ENCODE measurements at places on chromosomes 13 and 19. TPM values are rescaled to one million over a fixed set of nuclear protein-coding genes. Genes with fewer than 3 reads are reported as not detected.

- no peaks in the 10 kb centered on the region for H3K4me1 ChIP-seq
- H3K27me3 ChIP-seq: peaks cover 88% of the 10 kb centered on the region
- H3K4me3 ChIP-seq: no peak overlapping the region
Observed at GRCh38 chr19:41928754-41929535, 696 bp upstream of the ERFL start.

ZNF121 gene
- total RNA-seq: 60.0 TPM

DNA sequence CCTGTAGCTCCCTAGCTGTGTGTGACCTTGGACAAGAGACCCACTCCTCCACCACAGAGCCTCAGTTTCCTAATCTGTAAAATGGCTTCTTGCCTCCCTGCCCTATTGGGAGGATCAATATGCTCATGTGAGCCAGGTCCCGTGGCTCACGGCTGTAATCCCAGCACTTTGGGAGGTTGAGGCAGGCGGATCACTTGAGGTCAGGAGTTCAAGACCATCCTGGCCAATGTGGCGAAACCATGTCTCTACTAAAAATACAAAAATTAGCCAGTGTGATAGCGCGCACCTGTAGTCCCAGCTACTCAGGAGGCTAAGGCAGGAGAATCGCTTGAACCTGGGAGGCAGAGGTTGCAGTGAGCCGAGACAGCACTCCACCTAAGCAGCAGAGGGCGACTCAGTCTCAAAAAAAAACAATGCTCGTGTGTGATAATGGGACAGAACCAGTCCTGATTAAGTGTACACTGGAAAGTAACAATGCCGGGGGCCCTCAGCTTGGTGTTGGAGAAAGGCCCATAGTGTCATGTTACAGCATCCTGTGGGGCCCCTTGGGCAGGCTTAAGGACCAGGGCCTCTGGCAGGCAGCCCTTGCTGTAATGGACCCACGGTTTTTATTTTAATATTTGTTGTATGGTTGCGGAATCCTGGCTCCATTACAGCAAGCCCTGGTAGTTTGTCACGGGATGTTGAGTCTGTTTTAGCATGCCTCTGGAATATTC is 6.8 kb downstream of the RPS11 start:
- no peaks in the 10 kb centered on the region for H3K27me3 ChIP-seq
- no peak overlapping the region for H3K27ac ChIP-seq
- no peak overlapping the region for H3K4me3 ChIP-seq
- peak; percentile 44 for DNase-seq

- H3K36me3 ChIP-seq: no peaks in the 10 kb centered on the region
- no peak for DNase-seq
- H3K4me3 ChIP-seq: no peak overlapping the region
- H3K27ac ChIP-seq: no peak overlapping the region
- peaks cover 1% of the 10 kb centered on the region for H3K27me3 ChIP-seq
- H3K4me1 ChIP-seq: no peaks in the 10 kb centered on the region
Observed at GRCh38 chr19:50772476-50772875, 2.2 kb downstream of the GPR32 start.

ONECUT3 gene
- total RNA-seq: not detected

USP12 gene
- total RNA-seq: 27.1 TPM

DNA sequence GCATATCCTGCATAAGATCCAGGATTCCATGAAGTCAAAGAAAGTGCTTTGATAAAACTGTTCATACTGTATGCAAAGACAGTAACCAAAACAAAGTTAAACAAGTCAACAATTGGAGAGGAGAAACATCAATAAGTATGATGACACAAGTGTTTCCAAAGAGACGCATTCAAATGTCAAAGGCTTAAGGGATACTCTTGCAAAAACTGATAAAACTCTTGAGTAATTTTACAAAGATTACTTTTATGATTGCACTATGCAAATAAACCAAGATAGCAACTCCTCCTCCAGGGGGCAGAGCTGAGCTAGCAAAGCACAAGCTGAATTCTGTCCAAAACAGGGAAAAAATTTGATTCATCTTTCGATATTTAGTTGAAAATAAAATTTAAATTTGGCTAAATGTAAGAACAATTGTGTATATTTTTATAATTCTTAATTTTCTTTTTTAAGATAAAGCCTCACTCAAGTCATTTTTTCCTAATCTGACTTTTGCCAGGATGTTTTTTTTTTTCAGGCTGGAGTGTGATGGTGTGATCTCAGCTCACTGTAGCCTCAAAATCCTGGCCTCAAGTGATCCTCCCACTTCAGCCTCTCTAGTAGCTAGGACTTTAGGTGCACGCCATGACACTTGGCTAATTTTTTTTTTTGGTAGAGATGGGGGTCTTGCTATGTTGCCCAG is 84.0 kb downstream of the MZT1 start:
- H3K4me3 ChIP-seq: no peak overlapping the region
- H3K4me1 ChIP-seq: no peaks in the 10 kb centered on the region
- no peaks in the 10 kb centered on the region for H3K27me3 ChIP-seq

KL gene
- 0.07 TPM for total RNA-seq

DNA sequence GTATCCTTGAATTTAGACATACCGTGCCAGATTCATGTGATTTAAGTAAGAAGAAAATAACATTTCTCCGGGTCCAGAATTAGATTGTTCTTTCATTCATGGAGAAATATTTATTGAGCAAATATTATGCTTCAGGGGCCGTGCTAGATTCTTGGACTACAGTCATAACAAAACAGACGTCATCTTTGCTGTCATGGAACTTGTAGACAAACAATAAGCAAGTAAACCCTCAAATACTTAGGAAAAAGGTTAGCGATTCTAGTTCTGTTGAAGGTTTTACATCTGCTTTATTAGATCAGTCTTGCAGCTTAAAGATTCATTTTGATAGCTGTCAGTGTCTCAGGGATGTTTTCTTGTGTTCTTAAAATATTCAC is 16.9 kb downstream of the ZNF507 start:
- no peaks in the 10 kb centered on the region for H3K27me3 ChIP-seq
- H3K4me3 ChIP-seq: no peak overlapping the region
- no peak for DNase-seq
- no peaks in the 10 kb centered on the region for H3K4me1 ChIP-seq

GRCh38 chr13:33183431-33184111 is 102.0 kb downstream of the STARD13 start:
- H3K4me1 ChIP-seq: peaks cover 54% of the 10 kb centered on the region
- H3K36me3 ChIP-seq: peaks cover 4% of the 10 kb centered on the region
- H3K4me3 ChIP-seq: no peak overlapping the region
- peak; percentile 88 for DNase-seq
- peak overlapping the region; percentile 93 for H3K27ac ChIP-seq
- no peaks in the 10 kb centered on the region for H3K27me3 ChIP-seq

GRCh38 chr13:40490086-40490758 is 176.2 kb downstream of the FOXO1 start:
- H3K27ac ChIP-seq: no peak overlapping the region
- H3K4me1 ChIP-seq: no peaks in the 10 kb centered on the region
- H3K27me3 ChIP-seq: peaks cover 10% of the 10 kb centered on the region
- no peaks in the 10 kb centered on the region for H3K36me3 ChIP-seq
- no peak overlapping the region for H3K4me3 ChIP-seq

DNA sequence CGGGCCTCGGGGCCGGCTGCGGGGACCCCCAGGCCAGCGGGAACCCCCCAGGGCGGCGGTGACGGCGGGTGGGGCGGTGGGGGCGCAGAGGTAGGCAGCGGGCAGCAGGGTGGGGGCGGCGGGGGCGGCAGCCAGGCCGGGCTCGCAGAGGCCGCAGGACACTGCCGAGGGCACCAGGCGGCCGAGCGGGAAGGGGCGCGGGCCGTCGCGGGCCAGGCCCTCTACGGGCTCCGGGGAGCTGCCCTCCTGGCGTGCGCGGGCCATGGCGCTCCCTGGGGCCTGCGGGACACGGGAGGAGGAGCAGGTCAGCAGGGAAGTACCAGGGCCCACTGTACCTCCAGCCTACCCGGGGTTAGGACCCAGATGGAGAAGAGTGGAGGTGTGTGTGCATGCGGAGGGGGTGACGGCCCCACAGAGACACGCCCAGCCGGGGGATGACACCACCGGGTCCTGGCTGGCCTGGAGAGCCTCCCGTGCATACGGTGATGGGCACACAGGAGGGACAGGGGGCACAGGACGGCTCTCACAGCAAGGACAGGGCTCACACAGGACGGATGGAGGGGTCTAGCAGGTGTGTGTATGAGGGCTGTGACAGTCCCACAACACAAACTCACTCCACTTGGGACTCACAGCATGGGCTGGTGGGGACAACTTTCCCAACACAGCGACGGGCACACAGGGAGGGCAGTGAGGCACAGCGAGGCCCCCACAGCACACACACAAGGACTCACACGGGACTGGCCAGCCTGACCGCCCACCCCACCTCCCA is 2.6 kb downstream of the BBC3 start:
- peak overlapping the region; percentile 91 for H3K27ac ChIP-seq
- H3K4me1 ChIP-seq: peaks cover 55% of the 10 kb centered on the region
- peak overlapping the region; percentile 89 for H3K4me3 ChIP-seq
- no peak for DNase-seq

DNA sequence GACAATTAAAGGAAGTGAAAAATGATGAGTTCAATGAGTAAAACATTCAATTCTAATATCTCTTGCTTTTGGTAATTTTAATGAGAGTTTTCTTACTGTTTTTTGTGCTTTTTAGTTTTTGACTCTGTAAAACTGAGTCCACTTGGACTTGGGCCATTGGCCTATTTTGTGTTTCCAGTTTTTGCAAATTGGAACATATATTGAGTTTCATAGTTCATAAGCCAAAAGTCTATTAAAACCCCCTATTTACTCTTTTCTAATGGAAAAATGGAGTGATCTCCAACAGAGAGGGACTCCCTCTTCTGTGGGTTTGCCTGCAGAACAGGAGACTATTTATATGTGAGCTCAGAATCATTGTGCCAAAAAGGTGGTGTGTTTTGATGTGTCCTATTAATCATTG is 219.7 kb upstream of the SPRY2 start:
- H3K4me1 ChIP-seq: no peaks in the 10 kb centered on the region
- H3K36me3 ChIP-seq: no peaks in the 10 kb centered on the region
- DNase-seq: no peak
- H3K27ac ChIP-seq: no peak overlapping the region
- H3K4me3 ChIP-seq: no peak overlapping the region

DNA sequence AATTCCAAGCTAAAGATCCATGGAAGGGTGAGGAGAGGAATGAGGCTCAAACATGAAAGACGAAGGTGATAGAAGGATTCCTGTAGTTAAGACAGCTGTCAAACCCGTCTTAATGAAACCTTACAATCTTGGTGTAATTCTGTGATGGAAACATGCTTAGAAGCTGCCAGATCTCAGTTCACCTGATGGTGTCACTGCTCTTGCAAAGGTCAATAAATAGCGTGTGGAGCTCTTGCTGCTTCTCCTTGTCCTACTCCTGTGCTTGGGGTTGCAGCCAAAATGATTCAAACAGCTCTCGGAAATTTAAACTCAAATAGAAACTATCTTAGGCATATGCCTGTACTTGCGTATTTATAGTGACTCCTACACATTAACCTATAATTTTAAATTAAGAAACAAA is 1705.0 kb downstream of the OLFM4 start:
- no peaks in the 10 kb centered on the region for H3K4me1 ChIP-seq
- no peak overlapping the region for H3K27ac ChIP-seq
- H3K36me3 ChIP-seq: no peaks in the 10 kb centered on the region
- no peak for DNase-seq
- no peak overlapping the region for H3K4me3 ChIP-seq
- H3K27me3 ChIP-seq: no peaks in the 10 kb centered on the region

GRCh38 chr19:44626048-44626624 is 12.8 kb downstream of the IGSF23 start:
- peaks cover 13% of the 10 kb centered on the region for H3K4me1 ChIP-seq
- H3K36me3 ChIP-seq: no peaks in the 10 kb centered on the region
- DNase-seq: peak; percentile 98
- H3K4me3 ChIP-seq: no peak overlapping the region
- H3K27me3 ChIP-seq: no peaks in the 10 kb centered on the region
- peak overlapping the region; percentile 76 for H3K27ac ChIP-seq

ZNF628 gene
- total RNA-seq: 9.9 TPM

- H3K4me3 ChIP-seq: no peak overlapping the region
- no peak overlapping the region for H3K27ac ChIP-seq
- H3K36me3 ChIP-seq: no peaks in the 10 kb centered on the region
- H3K4me1 ChIP-seq: peaks cover 2% of the 10 kb centered on the region
- H3K27me3 ChIP-seq: no peaks in the 10 kb centered on the region
Observed at GRCh38 chr13:52925775-52926285, 77.4 kb upstream of the PCDH8 start.

- no peak for DNase-seq
- H3K36me3 ChIP-seq: no peaks in the 10 kb centered on the region
- H3K4me1 ChIP-seq: peaks cover 26% of the 10 kb centered on the region
Observed at GRCh38 chr19:14112809-14113385, 4.7 kb downstream of the PRKACA start.

- H3K27me3 ChIP-seq: no peaks in the 10 kb centered on the region
- H3K4me1 ChIP-seq: no peaks in the 10 kb centered on the region
- no peak overlapping the region for H3K27ac ChIP-seq
- no peak overlapping the region for H3K4me3 ChIP-seq
Observed at GRCh38 chr13:75197803-75198202, 284.2 kb downstream of the TBC1D4 start.

- H3K27me3 ChIP-seq: no peaks in the 10 kb centered on the region
- H3K36me3 ChIP-seq: peaks cover 17% of the 10 kb centered on the region
- peak overlapping the region; percentile 87 for H3K27ac ChIP-seq
- peak; percentile 88 for DNase-seq
- peak overlapping the region; percentile 58 for H3K4me3 ChIP-seq
Observed at GRCh38 chr19:3434630-3435553, 45.4 kb downstream of the SMIM24 start.

DNA sequence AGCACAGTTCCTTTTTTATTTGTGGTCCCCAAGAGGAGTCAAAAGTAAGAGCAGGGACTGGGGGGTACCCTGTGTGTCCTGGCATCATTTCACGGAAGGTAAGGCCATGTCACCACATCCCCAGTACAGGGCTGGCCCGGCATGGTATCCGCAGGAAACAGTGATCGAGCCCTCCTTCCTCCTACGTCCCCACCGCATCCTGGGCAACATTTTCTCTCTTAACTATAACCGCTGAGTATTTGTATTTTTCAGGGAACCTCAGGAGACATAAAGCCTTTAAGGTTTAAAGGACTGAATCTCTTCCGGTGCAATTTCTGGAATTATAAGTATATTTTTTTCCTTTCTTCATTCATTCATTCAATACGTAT is 13.6 kb upstream of the LATS2 start:
- no peaks in the 10 kb centered on the region for H3K36me3 ChIP-seq
- H3K4me1 ChIP-seq: peaks cover 19% of the 10 kb centered on the region
- no peak for DNase-seq

- no peaks in the 10 kb centered on the region for H3K27me3 ChIP-seq
- no peak overlapping the region for H3K4me3 ChIP-seq
- H3K36me3 ChIP-seq: no peaks in the 10 kb centered on the region
- peak; percentile 47 for DNase-seq
- H3K27ac ChIP-seq: no peak overlapping the region
Observed at GRCh38 chr13:36353001-36353400, 6.8 kb upstream of the SPART start.

KLF5 gene
- 21.4 TPM for total RNA-seq
